ENCODE measurements at places on chromosomes 3 and 15.
A peak's percentile ranks its signal among the peaks of the same experiment; 100 is the strongest.

DNA sequence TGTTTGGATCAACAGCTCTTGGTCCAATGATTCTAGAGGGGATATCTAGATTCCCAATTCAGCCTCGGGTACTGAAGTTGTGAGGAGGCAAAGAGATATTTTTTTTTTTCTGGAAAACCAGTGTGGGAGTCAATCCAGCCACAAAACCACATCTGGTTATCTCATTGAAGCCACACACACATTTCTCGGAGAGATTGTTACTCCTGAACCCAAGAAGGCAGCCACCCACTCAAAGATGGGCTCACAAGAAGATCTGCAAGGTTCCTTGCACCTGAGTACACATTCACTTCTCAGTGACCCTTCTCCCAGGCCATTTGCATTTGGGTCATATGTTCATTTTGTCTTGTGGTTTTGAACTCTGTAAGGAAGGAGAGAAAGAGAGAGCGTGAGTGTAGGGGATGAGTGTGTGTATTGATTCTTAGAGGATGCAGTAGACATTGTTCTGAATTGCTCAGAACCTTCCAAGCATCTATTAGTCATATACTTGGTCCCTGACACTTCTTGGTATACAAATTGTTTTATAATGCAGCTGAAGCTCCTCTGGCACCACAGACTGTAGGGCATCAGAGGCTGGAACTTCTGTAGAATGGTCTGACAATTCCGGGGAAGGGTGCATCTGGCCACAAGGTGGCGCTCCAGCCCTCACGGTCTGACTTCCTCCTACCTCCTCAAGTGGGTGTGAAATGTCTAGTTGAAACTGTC is 39.3 kb upstream of the TRA2B start:
- H3K36me3 ChIP-seq, result no peaks in the 10 kb centered on the region
- H3K4me1 ChIP-seq, result peaks cover 9% of the 10 kb centered on the region
- peak overlapping the region; percentile 49 for H3K4me3 ChIP-seq
- H3K27me3 ChIP-seq, result peaks cover 42% of the 10 kb centered on the region
- H3K27ac ChIP-seq, result no peak overlapping the region
- peak; percentile 81 for DNase-seq

DNA sequence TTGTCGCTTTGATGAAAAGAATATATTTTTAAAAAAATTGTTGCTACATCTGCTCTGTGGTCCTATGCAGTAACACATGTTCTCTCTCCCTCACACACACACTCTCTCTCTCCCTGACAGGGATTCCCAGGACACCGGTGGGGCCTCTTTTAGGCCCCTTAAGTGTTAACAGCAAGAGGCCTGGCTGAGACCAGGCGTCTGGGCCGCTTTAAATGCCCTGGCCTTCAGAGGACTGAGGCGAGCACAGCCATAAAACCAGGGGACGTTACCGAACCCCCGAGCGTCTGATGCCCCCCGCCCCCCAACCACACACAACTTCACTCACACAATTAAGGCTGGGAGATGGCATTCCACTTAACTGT is 1.7 kb downstream of the BNC1 start:
- DNase-seq, result no peak
- no peak overlapping the region for H3K4me3 ChIP-seq
- H3K4me1 ChIP-seq, result peaks cover 2% of the 10 kb centered on the region
- H3K36me3 ChIP-seq, result no peaks in the 10 kb centered on the region

- H3K36me3 ChIP-seq, result no peaks in the 10 kb centered on the region
- no peaks in the 10 kb centered on the region for H3K4me1 ChIP-seq
- no peak overlapping the region for H3K4me3 ChIP-seq
- DNase-seq, result no peak
Measured at GRCh38 chr15:62799037-62799436, 243.5 kb upstream of the TPM1 start.

DNA sequence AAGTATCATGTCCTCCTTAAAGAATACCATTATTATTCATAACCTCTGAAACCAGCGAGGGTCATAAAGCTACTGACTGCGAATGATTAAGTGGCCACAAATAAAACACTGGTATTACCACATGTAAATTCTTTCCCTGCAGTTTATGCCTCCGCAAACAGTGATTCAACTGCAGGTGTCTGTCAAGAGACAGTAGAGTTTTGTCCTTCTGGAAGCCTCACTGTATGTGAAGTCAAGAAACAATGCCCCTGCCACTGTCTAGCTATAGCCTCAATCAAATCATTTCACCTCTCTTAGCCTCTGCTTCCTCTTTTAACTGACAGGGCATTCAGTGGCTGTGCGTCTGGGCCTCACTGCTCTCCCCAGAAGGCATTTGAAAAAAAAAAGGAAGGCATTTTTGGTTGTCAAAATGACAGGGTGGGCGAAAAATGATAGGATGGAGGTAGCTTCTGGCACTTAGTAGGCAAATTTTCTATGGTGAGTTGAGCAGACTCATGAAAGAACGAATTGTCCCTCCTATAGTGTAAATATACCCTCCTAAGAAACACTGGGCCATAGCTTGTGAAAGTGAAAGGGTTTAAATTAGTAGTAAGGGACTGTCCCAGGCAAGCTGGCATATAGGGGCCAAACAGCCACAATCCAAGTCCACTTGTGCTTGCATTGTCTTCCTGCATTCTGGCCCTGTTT is 66.7 kb downstream of the FILIP1L start:
- DNase-seq, result no peak
- H3K36me3 ChIP-seq, result no peaks in the 10 kb centered on the region
- peak overlapping the region; percentile 35 for H3K4me3 ChIP-seq
- no peak overlapping the region for H3K27ac ChIP-seq
- H3K4me1 ChIP-seq, result peaks cover 9% of the 10 kb centered on the region

DNA sequence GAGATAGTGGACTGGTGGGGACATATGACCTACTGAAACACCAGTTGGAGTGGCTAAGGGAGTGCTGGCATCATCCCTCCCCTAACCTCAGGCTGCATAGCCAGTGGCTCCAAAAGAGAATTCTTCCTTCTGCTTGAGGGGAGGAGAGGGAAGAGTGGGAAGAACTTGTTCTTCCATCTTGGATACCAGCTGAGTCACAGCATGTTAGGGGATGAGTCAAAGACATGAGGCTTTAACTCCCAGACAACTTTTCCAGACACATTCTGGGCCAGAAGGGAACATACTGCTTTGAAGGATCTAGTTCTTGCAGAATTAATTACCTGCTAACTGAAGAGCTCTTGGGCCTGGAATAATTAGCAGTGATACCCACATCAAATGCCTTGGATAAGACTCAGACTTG is 36.8 kb upstream of the PEX5L start:
- H3K36me3 ChIP-seq, result no peaks in the 10 kb centered on the region
- H3K27me3 ChIP-seq, result no peaks in the 10 kb centered on the region
- no peaks in the 10 kb centered on the region for H3K4me1 ChIP-seq
- no peak overlapping the region for H3K27ac ChIP-seq

GRCh38 chr15:64050281-64051092 is 4.2 kb upstream of the DAPK2 start:
- H3K4me1 ChIP-seq, result peaks cover 13% of the 10 kb centered on the region
- no peak overlapping the region for H3K27ac ChIP-seq
- H3K27me3 ChIP-seq, result peaks cover 18% of the 10 kb centered on the region
- no peak for DNase-seq

DNA sequence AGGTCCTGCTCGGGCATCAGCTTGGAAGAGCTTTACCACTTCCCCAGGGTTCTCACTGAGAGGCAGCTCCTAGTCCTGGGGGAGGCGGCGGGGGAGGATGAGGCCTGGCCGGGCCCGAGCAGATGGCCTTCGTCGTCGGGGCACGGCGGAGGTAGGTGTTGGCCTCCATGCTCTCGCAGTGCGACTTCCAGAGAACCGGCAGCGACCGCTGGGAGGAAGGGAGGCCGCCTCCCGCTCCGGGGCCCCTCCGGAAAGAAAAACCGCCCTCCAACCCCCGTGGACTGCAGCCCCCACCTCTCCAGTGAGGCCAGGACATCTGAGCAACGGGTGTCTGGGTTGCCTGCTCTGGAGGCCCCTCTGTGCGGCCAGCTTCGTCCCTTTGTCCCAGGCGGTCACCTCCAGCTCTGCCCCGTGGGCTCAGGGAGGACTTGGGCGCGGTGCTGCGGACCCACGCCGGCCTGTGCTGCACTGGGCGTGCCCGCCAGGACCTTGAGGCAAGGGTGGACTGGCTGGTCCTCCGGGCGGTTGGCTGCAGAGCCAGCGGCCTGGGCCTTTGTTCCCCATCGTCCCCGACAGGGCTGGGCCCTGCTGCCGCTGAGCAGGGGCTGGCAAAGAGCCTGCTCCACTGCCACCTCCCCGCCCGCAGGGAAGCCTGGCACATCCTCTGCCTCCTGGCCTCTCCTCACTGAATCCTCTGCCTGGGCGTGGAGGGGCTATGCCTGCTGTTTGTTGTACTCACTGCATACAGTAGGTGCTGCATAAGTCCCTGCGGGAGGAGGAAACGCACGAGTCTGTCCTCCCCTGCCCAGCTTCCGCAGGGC is 13.6 kb upstream of the GP9 start:
- H3K4me1 ChIP-seq, result peaks cover 2% of the 10 kb centered on the region
- H3K4me3 ChIP-seq, result no peak overlapping the region
- DNase-seq, result no peak
- H3K27ac ChIP-seq, result no peak overlapping the region
- H3K36me3 ChIP-seq, result no peaks in the 10 kb centered on the region
- H3K27me3 ChIP-seq, result peaks cover 38% of the 10 kb centered on the region

DNA sequence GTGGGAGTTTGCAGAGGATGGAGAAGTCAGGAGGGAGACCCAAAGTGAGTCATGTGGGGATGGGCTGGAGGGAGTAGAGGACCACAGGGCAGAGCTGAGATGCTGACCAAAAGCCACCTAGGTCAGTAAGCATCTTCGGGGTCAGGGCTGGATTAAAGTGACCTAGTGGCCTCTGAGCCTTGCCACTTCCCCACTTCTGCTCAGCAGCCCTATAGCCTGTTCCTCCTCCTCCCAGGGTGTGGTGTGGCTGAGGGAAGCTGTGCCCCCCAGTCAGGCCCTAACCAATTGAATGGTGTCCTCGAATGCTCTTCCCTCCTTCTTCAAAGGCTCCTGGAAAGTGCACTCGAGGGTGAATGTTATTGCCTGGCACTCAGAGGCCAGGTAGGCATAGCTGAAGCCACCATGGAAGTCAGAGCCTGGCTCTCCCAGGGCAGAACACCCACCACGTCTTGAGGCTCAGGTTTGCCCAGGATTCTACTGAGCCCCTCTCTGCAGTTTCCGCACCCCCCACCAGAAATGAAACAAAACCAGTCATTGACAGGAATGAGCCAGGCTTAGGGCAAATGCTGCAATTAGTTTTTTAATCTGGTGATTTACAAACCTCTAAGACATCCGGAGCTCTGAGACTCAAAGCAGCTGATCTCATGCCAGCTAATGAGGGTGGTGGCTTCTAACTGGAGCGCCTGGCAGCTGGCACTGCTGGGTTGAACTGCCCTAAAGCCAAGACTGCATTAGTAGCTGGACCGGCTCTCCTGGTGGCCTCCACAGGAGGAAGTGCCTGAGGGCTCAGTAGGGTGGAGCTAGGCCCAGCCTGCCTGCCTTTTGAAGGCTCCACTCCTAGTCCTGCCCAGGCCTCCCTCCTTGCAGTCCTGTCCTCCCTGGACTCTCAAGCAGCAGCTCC is 26.0 kb upstream of the VIPR1 start:
- no peak overlapping the region for H3K4me3 ChIP-seq
- no peak overlapping the region for H3K27ac ChIP-seq
- H3K27me3 ChIP-seq, result peaks cover 10% of the 10 kb centered on the region

DNA sequence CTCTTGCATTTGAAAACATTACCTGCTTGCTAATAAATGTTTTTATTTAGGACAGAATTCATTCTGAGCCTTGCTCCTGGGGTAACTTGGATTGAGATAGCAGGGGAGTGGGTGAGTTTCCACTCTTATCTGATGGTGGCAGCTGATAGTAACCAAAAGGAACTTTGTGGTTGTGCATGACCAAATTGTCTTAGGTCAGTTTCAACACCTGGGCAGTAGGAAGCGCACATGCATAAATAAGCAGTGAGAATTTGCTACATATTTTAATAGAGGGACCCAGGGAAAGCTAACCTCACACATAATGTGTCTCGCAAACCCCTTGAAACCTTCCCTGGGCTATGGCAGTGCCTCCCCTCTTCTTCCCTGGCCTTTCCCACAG is 65.4 kb upstream of the XCR1 start:
- peaks cover 6% of the 10 kb centered on the region for H3K36me3 ChIP-seq
- no peak for DNase-seq
- no peak overlapping the region for H3K4me3 ChIP-seq
- peaks cover 44% of the 10 kb centered on the region for H3K4me1 ChIP-seq
- H3K27ac ChIP-seq, result no peak overlapping the region
- H3K27me3 ChIP-seq, result peaks cover 52% of the 10 kb centered on the region

DNA sequence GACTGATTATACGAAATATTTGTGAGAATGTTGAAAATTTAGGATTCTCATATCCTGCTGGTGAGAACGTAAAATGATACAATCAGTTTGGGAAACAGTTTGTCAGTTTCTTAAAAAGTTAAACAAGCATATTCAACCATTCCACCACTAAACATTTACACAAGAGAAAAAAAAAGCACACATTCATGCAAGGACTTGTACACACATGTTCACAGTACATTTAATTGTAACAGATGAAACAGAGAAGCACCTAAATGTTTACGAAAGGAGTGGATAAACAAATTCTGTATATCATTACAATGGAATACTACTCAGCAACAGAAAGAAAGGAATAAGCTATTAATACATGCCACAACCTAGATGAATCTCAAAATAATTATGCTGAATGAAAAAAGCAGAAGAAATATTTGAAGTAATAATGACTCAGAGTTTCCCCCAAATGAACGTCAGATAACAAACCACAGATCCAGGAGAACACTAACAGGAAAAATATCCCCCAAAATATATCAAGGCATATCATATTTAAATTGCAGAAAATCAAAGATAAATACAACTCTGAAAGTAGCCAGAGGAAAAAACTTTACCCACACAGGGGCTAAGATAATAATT is 14.3 kb downstream of the ANKRD28 start:
- H3K4me1 ChIP-seq, result peaks cover 35% of the 10 kb centered on the region
- H3K36me3 ChIP-seq, result peaks cover 59% of the 10 kb centered on the region
- no peak overlapping the region for H3K27ac ChIP-seq
- no peaks in the 10 kb centered on the region for H3K27me3 ChIP-seq
- no peak for DNase-seq

GRCh38 chr3:185470323-185470722 is 28.5 kb downstream of the TMEM41A start:
- DNase-seq, result no peak
- no peaks in the 10 kb centered on the region for H3K36me3 ChIP-seq
- H3K27me3 ChIP-seq, result no peaks in the 10 kb centered on the region
- H3K4me3 ChIP-seq, result no peak overlapping the region
- no peak overlapping the region for H3K27ac ChIP-seq

GRCh38 chr3:194368918-194369317 is 625 bp downstream of the LRRC15 start:
- H3K4me1 ChIP-seq, result no peaks in the 10 kb centered on the region
- no peak overlapping the region for H3K4me3 ChIP-seq
- no peak overlapping the region for H3K27ac ChIP-seq
- peaks cover 28% of the 10 kb centered on the region for H3K27me3 ChIP-seq
- DNase-seq, result no peak

- no peaks in the 10 kb centered on the region for H3K27me3 ChIP-seq
- DNase-seq, result no peak
- H3K27ac ChIP-seq, result no peak overlapping the region
- no peak overlapping the region for H3K4me3 ChIP-seq
Measured at GRCh38 chr3:176919836-176920765, 277.2 kb downstream of the TBL1XR1 start.

- peaks cover 2% of the 10 kb centered on the region for H3K4me1 ChIP-seq
- H3K27ac ChIP-seq, result no peak overlapping the region
- DNase-seq, result no peak
- no peak overlapping the region for H3K4me3 ChIP-seq
- H3K27me3 ChIP-seq, result no peaks in the 10 kb centered on the region
Measured at GRCh38 chr3:31167666-31168065, 273.2 kb upstream of the GADL1 start.

- no peak for DNase-seq
- no peaks in the 10 kb centered on the region for H3K4me1 ChIP-seq
- no peak overlapping the region for H3K27ac ChIP-seq
Measured at GRCh38 chr3:11835028-11835639, 11.6 kb downstream of the TAMM41 start.
